T-cell (primary cell): ENCODE measurements at places on chromosomes 13 and 19.

DNA sequence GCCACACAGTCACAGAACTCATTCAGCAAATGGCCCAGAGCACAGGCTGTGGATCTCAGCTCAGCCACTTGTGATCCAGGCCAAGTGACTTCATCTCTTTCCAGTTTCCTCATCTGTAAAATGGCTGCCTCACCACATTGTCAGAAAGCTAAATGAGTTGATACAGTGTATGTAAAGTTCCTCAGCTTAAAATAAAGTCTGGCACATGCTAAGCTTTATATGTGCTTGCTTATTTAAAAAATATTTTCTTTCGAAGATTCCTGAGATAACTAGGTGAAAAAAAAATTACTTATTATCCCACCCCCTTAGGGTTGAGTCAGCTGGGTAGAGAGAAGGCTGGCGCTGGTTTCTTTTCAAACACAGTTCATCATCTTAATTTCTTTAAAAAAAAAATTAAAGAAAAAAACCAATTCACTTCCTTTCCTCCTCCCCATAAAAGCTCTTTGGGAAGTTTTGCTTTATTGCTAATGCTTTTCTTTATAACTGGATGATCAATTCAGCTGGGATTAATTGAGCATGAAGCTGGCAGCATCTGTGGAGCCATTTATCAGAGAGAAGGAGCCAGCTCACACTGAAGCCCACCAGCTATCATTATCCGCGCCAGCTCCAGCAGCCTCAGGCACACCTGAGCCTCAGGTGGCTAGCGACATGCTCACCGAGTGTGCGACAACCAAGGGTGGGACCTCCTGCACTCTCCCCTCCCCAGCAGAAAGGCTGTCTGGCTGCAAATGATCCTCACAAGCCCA, 354.9 kb downstream of the FOXO1 start:
- DNase-seq = no peak
- H3K4me3 ChIP-seq = no peak overlapping the region
- H3K27ac ChIP-seq = no peak overlapping the region

DNA sequence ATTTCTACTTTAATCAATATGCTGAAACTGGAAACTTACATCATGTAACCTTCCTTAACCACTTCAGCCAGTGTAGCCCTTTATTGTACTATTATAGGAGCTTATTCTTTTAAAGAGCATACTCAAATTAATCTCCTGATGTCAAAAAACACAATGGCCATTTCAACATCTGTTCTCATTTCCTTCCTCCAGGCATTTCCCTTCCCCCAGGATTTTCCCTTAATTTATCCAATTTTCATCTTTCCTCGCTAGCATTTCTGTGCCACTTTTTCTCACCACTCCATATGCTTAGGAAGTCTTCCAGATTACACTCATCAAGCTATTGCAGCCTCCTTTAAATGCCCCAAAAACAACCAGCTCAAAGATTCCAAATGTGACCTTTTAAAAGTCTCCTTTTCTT, 265.0 kb downstream of the PCDH9 start:
- DNase-seq = no peak
- no peaks in the 10 kb centered on the region for H3K36me3 ChIP-seq
- H3K4me3 ChIP-seq = no peak overlapping the region

DNA sequence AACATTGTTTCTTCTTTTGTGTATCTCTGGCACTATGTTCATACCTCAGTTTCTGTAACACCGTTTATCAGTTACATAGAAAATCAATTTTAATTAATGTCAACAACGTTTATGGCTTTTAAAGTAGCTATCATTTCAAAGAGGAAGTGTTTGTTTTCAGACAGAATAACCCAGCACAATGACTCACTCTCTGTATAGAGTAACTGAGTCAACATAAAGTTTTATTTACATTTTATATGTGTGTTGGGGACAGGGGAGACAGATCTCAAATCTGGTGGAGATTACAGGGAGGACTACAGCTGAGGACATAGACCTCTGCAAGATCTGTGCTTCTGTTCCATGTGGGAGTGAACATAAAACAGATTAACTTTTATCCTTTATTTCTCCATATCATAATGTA, 2590.1 kb downstream of the PCDH9 start:
- no peaks in the 10 kb centered on the region for H3K27me3 ChIP-seq
- H3K36me3 ChIP-seq = no peaks in the 10 kb centered on the region
- no peaks in the 10 kb centered on the region for H3K4me1 ChIP-seq

GRCh38 chr13:25973085-25973484, 78.7 kb downstream of the SHISA2 start:
- peak overlapping the region; percentile 58 for H3K27ac ChIP-seq
- H3K4me1 ChIP-seq = peaks cover 37% of the 10 kb centered on the region
- H3K36me3 ChIP-seq = no peaks in the 10 kb centered on the region
- H3K27me3 ChIP-seq = peaks cover 3% of the 10 kb centered on the region
- no peak for DNase-seq
- H3K4me3 ChIP-seq = no peak overlapping the region

DNA sequence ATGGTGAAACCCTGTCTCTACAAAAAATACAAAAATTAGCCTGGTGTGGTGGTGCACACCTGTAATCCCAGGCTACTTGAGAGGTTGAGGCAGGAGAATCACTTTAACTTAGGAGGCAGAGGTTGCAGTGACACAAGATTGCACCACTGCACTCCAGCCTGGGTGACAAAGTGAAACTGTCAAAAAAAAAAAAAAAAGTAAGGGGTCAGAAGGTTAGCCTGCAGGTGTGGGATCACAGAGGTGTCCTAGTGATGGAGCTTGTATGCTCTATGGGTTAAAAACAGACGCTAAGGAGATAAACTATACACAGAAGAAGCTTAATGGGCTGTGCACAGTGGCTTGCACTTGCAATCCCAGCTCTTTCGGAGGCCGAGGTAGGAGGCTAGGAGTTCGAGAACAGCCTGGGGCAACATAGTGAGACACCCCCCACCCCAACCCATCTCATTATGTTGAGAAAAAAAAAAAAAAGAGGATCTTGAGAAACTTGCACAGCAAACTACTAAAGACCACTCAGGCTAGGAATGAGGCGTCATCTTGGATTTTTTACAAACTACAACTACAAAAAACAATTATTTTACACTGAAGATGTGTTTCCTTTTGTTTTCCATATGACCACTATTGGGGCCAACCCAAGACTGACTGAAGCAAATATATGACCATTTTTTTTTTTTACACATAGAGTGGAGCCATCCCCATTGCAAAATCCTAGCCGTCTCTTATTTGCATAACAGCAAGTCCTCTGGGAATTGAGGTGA, 7.9 kb downstream of the FOSB start:
- DNase-seq = no peak
- H3K4me1 ChIP-seq = peaks cover 48% of the 10 kb centered on the region
- H3K27me3 ChIP-seq = peaks cover 28% of the 10 kb centered on the region
- no peak overlapping the region for H3K4me3 ChIP-seq
- no peak overlapping the region for H3K27ac ChIP-seq
- H3K36me3 ChIP-seq = no peaks in the 10 kb centered on the region

DNA sequence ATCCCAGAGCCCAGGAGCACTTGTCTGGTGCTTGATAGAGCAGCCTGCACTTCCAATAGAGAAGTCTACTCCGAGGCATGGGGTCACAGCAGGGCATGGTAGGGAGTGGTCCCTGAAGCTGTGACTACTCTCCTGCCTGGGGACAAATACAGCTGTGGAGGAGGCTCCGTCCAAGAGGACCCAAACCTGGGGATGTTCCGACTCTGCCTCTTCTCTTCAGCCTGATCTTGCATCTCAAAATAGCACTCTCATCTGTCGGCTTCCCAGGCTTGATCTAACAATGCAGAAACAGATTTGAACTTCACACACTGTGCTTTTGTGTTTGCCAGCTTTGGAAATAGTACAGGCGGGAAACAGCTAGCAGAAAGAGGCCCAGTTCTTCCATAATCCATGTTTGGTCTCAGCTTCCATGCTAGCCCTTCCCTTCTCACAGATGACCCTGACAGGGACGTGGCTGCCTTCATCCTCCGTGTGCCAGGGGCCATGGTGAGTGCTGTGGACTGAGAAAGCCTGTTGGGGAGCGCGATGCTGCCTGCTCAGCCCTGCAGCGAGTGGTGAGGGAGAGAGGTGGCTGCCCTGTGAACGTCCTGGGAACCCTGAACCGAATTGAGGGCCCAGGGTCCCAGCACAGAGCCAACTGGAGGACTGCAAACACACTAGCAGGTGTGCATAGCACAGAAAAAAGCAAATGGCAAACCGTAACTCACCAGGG, 150.3 kb upstream of the GPR12 start:
- DNase-seq = no peak
- H3K27me3 ChIP-seq = peaks cover 17% of the 10 kb centered on the region

DNA sequence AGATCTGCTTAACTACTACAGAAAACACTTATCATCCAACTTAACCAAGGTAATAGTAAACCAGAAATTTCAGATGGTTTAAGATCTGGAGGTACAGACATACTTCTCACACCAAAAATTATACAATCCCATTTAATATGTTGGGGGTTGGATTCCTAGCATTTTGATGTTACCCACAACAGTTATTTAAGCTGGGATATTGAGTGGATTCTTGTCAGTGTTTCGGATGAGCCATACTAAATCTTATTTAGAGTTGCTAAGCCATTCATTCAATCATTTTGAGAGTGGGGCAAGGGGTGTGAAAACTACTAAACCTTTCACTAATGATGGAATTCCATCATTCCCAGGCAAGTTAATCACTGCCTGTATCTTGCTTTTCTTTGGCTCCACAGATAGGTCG, 40.6 kb downstream of the KATNAL1 start:
- H3K27ac ChIP-seq = no peak overlapping the region
- H3K4me1 ChIP-seq = no peaks in the 10 kb centered on the region
- H3K27me3 ChIP-seq = no peaks in the 10 kb centered on the region
- no peak overlapping the region for H3K4me3 ChIP-seq

GRCh38 chr13:113562085-113562749, 22.3 kb upstream of the TFDP1 start:
- peaks cover 5% of the 10 kb centered on the region for H3K4me1 ChIP-seq
- H3K27ac ChIP-seq = no peak overlapping the region
- no peaks in the 10 kb centered on the region for H3K27me3 ChIP-seq
- peak; percentile 22 for DNase-seq
- no peak overlapping the region for H3K4me3 ChIP-seq

GRCh38 chr13:43329702-43330101, 306.3 kb downstream of the DNAJC15 start:
- DNase-seq = no peak
- no peak overlapping the region for H3K4me3 ChIP-seq
- no peaks in the 10 kb centered on the region for H3K4me1 ChIP-seq
- no peak overlapping the region for H3K27ac ChIP-seq

DNA sequence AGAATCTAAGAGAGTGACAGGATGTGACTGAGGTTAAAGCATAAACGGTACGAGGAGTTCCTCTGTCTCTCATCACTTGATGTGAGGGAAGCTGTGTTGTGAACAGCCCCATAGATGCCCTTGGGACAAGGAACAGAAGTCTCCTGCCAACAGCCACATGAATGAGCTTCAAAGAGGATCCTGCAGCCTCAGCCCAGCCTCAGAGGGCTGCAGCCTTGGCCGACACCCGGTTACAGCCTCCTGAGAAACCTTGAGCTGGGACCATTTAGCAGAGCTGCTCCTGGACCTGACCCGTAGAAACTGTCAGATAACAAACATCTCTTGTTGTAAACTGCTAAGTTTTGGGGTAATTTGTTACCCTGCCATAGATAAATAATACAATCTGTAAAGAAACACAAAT, 54.2 kb downstream of the CCNE1 start:
- peaks cover 2% of the 10 kb centered on the region for H3K27me3 ChIP-seq
- no peaks in the 10 kb centered on the region for H3K4me1 ChIP-seq
- no peak overlapping the region for H3K27ac ChIP-seq
- H3K4me3 ChIP-seq = no peak overlapping the region
- no peaks in the 10 kb centered on the region for H3K36me3 ChIP-seq

DNA sequence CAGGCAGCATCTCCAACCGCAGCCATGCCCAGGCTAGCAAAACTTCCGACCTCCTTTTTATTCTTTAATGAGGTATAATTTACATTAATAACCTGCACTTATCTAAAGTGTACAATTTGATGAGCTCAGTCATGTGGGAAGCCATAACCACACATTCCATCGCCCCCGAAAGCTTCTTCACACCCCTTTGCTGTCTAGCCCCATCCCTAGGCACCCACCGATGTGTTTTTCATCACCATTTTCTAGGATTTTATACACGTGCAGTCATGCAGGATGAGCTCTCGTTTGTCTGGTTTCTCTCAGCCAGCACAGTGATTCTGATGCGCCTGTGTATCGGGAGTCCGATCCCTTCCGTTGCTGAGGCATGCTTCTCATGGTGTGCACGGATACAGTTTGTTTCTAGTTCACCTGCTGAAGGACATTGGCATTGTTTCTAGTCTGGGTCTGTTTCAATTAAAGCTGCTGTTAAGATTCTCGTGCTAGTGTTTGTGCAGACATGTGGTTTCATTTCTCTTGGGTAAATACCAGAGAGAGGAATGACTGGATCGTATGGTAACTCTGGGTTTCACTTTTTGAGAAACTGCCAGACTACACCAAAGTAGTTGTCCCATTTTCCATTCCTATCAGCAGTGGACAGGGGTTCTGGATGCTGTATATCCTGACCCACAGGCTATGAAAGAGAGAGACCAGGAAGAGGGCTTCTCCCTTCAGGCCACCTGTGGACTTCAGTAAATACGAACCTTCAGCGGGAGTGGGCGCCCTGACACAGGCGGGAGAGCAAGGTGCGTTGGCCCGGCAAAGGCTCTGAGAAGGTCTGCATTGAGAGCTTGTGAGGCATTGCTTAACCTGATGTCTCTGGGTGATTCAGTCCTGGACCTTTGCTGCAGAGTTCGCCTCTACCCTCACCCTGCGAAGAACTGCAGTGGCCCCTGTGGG, 4.9 kb downstream of the AP1M1 start:
- peaks cover 49% of the 10 kb centered on the region for H3K4me1 ChIP-seq
- no peaks in the 10 kb centered on the region for H3K27me3 ChIP-seq
- H3K27ac ChIP-seq = no peak overlapping the region
- no peak for DNase-seq
- H3K4me3 ChIP-seq = no peak overlapping the region

DNA sequence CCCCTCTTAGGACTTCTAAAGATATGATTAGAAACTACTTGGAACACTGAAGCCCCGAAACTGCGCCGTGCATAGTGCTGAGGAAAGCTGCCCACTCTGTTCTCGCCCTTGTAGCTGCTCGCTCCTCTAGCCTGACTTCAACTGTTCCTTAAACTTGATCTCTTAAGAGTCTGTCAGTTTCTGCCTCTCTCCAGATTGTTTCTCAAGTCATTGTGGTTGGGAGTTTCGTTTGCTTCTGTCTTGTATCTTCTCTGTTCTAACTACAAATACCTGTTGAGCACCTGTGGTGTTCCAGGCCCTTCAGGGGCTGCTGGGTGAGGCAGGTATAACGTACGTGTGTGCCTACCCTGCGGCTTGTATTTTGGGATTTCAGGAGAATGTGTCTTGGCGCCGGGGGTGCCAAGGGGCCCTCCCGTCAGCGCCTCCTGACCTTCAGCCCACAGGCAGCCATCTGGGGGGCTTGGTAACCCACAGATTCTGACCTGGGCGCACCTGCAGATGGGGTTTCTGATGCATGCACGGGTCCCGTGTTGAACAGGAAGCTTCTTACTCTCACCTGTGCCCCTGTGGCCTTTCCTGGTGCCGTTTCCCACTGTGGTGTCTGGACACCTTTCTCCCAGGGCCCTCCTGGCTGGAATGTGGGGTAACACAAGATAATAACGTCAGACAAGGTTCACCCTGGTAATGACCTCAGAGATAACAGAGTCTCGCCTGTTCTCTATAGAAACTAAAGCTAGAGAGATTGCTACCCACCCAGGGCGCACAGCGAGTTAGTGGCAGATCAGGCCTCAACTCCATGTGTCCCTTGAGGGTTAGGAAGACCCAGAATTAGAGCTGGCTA, 17.2 kb upstream of the DCUN1D2 start:
- no peak overlapping the region for H3K4me3 ChIP-seq
- no peak overlapping the region for H3K27ac ChIP-seq
- H3K36me3 ChIP-seq = peaks cover 9% of the 10 kb centered on the region
- DNase-seq = no peak
- H3K4me1 ChIP-seq = no peaks in the 10 kb centered on the region

GRCh38 chr19:38993271-38993670, 17.7 kb upstream of the FBXO17 start:
- no peak overlapping the region for H3K4me3 ChIP-seq
- no peaks in the 10 kb centered on the region for H3K36me3 ChIP-seq
- H3K4me1 ChIP-seq = no peaks in the 10 kb centered on the region
- no peak overlapping the region for H3K27ac ChIP-seq
